ENCODE measurements at places on chromosomes 3 and 15. TPM values are rescaled to one million over a fixed set of nuclear protein-coding genes. Genes with fewer than 3 reads are reported as not detected.

GOLGA6A gene
- 0.72 TPM for total RNA-seq

CRYGS gene
- total RNA-seq, result 0.83 TPM

LSAMP gene
- 0.66 TPM for total RNA-seq

ATP2B2 gene
- total RNA-seq, result 0.33 TPM

GRCh38 chr3:73624821-73625665, at the start of gene PDZRN3:
Gene PDZRN3 (minus strand): TSS chr3:73624941.
- DNase-seq, result peak; percentile 36
- peaks cover 3% of the 10 kb centered on the region for H3K36me3 ChIP-seq
- H3K27ac ChIP-seq, result no peak within 1 kb of the TSS
- peak within 1 kb of the TSS; percentile 87 for H3K4me3 ChIP-seq
- peaks cover 2% of the 10 kb centered on the region for H3K27me3 ChIP-seq
- peaks cover 2% of the 10 kb centered on the region for H3K4me1 ChIP-seq

GRCh38 chr3:142976621-142977398, 13.3 kb upstream of the PAQR9 start:
- no peaks in the 10 kb centered on the region for H3K4me1 ChIP-seq
- no peak overlapping the region for H3K27ac ChIP-seq
- peak; percentile 45 for DNase-seq
- H3K4me3 ChIP-seq, result no peak overlapping the region

All from H9 (cell line).